HS-27A (cell line): ENCODE measurements at places on chromosomes 5 and 9.

DNA sequence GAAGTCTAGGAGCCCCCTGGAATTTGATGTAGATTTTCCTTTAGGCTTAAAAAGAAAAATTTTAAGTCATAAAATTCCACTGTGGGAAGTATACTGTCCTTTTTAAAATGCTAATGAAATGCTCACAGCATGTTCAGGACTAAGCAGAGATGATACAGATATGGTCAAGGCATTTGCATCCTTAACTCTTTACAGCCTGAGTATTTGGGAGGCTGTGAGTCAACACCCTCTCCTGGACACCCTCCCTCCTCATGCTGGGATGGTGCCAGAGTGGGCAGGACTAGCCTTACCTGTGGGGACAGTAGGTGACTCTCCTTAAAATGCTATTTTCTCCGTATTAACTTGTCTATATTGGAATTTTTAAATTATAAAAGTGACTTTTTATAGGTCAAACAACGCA is 197.4 kb upstream of the ELL2 start:
- DNase-seq: no peak

DNA sequence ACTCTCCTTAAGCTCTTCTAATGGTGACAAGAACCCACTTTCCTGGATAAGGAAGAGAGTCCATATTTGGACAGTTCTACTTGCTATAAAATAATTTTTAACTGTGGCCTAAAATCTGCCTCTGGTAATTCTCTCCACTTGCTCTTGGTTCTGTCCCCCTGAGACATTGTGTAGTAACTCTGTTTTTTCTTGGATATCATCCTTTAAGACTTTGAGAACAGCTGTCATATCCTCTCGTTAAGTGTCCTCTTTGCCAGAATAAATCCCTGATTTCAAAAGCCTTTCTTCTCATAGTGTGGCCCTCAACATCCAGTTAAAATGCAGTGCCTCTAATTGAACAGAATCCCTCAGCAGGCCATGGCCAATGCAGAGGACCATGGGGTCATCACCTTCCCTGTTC is 101.5 kb downstream of the ARHGEF28 start:
- no peak for DNase-seq

DNA sequence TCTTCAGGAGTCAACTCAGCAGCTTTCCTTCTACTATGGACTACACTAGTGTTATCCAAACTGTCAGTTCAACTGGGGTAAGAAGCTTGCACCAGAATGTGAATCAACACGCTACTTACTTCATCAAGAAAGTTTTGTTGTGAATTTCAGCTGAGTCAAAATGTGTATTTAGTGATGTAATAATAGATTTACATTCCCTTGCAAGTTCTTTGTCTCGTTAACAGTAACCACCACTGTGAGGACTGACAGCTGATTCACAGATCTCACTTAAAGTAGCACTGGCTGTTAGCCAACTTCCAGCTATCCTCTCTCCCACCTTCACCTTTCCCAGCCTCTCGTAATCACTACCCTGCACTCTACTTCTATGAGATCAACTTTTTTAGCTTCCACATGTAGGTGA is 445.3 kb downstream of the NTRK2 start:
- no peak for DNase-seq

GRCh38 chr5:71651579-71651978 is 64.4 kb downstream of the MCCC2 start:
- no peak for DNase-seq

DNA sequence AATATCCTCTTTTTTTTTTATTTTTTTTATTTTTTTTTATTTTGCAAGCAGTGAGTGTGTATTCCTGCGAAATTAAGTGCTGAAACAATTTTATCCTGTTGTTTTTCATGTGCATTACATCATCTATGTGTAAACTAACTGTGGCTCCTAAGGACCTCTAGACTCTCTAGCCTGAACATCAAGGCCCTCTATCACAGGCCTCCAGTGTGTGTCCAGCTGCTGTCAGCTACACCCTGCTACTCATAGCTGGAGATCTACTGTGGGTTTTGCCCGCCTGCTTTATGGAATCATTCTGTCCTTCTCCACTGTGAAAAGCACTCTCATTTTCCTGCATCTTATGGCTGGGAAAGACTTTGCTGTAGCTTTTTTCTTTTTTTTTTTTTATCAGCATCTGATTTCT is 157.8 kb downstream of the KCTD16 start:
- DNase-seq: no peak

DNA sequence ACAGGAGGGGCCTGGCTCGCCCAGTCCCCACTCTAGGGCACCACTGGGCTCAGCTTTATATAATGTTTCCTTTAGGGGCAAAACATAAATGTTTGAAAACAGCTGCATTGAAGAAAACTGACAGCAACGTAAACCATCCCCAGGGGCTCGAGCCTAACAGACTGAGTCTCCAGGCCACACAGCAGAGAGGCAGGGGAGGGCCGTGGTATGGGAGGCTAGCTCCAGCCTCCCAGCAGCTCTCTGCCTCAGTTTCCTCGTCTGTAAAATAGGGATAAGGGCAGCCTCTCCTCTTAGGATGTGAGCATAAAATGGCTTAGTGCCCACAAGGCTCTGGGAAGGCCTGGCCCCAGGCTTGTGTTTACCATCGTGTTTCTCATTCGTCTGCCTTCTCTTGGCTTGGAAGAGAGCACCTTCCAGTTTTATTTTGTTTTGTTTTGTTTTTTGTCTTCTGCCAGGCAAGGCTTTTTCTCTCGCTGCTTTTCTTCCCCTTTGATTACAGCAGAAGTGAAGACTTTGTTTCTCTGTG is 2.7 kb downstream of the ANKRD33B start:
- no peak for DNase-seq

GRCh38 chr5:137461391-137462264 is 37.5 kb downstream of the SPOCK1 start:
- no peak for DNase-seq

GRCh38 chr5:150578781-150579461 is 61.5 kb upstream of the SYNPO start:
- no peak for DNase-seq

DNA sequence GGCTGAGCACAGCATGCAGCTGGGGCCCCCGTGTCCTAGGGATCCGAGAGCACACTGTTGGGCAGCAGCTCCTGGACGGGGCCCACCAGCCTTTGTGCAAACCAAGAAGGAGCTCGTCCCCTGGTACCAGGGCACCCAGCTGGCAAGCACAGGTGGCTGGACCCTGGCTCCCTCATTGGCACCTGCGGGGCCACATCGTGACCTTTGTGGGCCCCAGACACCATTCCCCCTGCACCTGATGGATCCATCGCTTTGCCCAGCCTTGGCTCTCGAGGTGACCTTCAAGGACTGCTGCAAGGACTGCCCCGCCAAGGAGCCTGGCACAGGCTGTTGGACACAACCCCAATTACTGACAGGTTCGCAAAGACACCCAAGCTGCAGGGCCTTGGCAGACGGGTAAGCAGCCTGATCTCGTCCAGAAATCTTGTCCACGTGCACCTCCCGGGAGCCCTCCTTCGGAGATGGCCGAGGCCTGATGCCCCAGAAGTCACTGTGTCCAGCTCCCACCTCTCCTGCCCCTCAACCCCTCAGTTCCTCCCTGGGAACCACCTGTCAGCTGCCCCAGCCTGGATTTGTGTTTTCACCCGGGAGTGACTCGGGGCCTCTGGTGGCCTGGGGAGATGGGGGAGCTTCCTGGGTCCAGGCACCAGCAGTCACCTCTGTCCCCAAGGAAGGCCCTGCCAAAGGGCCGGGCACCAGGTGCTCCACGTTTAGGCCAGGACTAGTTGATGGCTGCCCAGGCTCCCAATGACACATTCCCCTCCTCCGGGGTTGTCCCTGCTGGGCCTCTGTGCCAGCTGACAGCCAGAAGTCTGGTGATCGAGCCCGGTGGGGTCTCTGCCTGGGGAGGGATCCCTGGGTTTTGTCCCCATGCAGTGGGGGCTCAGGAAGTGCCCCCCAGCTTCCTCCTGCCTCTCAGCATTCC is 137.1 kb upstream of the PPP1R26 start:
- no peak for DNase-seq
